Mesendoderm (in vitro differentiated cells): ENCODE measurements at places on chromosomes 16 and 17.

DNA sequence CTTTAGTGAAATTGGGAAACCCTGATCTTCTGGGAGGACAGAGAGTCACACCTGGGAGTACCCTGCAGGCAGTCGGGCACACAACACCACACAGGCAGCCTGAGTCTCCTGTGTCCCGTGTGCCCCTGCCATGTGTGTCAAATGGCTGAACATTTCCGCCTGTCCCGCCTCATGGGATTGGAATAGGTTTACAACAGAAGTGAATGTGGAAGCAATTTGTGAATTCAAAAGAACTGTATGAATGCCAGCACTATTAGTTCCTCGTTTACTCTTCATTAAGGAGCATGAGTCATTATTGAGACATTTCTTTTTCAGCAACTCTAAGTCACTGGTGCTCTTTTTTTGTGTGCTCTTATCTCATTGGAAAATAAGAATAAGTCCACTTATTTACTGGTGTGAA, 226.5 kb downstream of the PMP22 start:
- no peak overlapping the region for H3K4me3 ChIP-seq
- no peaks in the 10 kb centered on the region for H3K27me3 ChIP-seq
- no peaks in the 10 kb centered on the region for H3K4me1 ChIP-seq
- H3K36me3 ChIP-seq = no peaks in the 10 kb centered on the region

DNA sequence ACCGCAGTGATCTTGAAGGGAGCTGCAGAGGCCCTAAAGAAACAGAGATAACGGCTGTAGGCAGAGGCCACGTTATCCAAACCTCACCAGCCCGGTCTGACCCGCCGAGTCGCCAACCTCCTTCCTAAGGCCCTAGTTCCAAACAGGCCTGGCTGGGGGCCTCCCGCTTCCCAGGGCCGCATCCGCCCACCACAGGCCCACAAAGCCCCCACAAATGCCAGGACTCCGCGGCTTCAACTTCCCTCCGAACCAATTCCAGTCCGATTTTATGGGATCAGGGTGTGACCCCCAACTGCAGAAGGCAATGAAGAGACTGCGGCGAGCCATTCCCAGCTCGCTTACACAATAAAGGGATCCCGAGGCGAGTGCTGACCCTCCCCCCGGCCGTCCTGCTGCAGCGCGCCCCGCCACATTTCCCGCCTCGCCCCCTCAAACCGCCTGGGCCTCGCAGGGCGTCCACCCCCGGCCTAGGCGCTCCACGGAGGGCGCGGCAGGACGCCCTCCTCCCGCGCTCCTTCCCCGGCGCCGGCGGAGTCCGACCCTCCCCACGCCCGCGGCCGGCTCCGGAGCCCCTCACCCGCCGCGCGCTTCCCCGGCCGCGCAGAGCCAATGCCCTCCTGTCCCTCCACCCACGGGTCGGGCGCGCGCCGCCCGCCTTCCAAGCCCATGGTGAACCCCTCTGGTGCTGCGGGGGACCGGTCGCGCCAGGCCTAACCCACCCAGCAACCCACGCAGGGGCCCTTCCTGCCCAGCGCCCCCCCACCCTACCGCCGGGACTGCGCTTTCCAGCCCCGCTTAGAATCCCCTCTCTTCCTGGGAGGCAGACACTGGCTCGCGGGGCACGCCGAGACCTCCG, 926 bp downstream of the MYH10 start:
- DNase-seq = peak; percentile 81
- H3K36me3 ChIP-seq = no peaks in the 10 kb centered on the region
- H3K4me3 ChIP-seq = peak overlapping the region; percentile 95
- no peaks in the 10 kb centered on the region for H3K27me3 ChIP-seq
- peaks cover 12% of the 10 kb centered on the region for H3K4me1 ChIP-seq

- no peak overlapping the region for H3K27ac ChIP-seq
- no peaks in the 10 kb centered on the region for H3K36me3 ChIP-seq
- no peak for DNase-seq
- H3K4me3 ChIP-seq = no peak overlapping the region
- no peaks in the 10 kb centered on the region for H3K27me3 ChIP-seq
Measured at GRCh38 chr17:33205552-33205951, 87.5 kb downstream of the ASIC2 start.

GRCh38 chr16:71360378-71360777, 1.9 kb downstream of the CALB2 start:
- H3K27me3 ChIP-seq = no peaks in the 10 kb centered on the region
- no peaks in the 10 kb centered on the region for H3K36me3 ChIP-seq
- no peak overlapping the region for H3K4me3 ChIP-seq
- H3K4me1 ChIP-seq = no peaks in the 10 kb centered on the region

- no peak overlapping the region for H3K4me3 ChIP-seq
- peaks cover 12% of the 10 kb centered on the region for H3K4me1 ChIP-seq
- DNase-seq = no peak
- no peaks in the 10 kb centered on the region for H3K27me3 ChIP-seq
Measured at GRCh38 chr17:62703261-62703775, 75.8 kb downstream of the MRC2 start.

GRCh38 chr16:85304337-85304736, 192.1 kb upstream of the CIBAR2 start:
- no peak for DNase-seq
- no peaks in the 10 kb centered on the region for H3K4me1 ChIP-seq
- H3K4me3 ChIP-seq = no peak overlapping the region
- no peak overlapping the region for H3K27ac ChIP-seq

GRCh38 chr17:17856386-17856785, 19.6 kb upstream of the SREBF1 start:
- H3K4me1 ChIP-seq = no peaks in the 10 kb centered on the region
- no peak overlapping the region for H3K27ac ChIP-seq
- no peaks in the 10 kb centered on the region for H3K36me3 ChIP-seq

DNA sequence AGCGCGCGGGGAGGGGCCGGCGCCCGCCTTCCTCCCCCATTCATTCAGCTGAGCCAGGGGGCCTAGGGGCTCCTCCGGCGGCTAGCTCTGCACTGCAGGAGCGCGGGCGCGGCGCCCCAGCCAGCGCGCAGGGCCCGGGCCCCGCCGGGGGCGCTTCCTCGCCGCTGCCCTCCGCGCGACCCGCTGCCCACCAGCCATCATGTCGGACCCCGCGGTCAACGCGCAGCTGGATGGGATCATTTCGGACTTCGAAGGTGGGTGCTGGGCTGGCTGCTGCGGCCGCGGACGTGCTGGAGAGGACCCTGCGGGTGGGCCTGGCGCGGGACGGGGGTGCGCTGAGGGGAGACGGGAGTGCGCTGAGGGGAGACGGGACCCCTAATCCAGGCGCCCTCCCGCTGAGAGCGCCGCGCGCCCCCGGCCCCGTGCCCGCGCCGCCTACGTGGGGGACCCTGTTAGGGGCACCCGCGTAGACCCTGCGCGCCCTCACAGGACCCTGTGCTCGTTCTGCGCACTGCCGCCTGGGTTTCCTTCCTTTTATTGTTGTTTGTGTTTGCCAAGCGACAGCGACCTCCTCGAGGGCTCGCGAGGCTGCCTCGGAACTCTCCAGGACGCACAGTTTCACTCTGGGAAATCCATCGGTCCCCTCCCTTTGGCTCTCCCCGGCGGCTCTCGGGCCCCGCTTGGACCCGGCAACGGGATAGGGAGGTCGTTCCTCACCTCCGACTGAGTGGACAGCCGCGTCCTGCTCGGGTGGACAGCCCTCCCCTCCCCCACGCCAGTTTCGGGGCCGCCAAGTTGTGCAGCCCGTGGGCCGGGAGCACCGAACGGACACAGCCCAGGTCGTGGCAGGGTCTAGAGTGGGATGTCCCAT, 232.8 kb downstream of the SEC14L1 start:
- H3K36me3 ChIP-seq = no peaks in the 10 kb centered on the region
- no peaks in the 10 kb centered on the region for H3K27me3 ChIP-seq
- H3K4me3 ChIP-seq = peak overlapping the region; percentile 86
- DNase-seq = peak; percentile 87

GRCh38 chr17:49890077-49890821, 42.4 kb upstream of the TAC4 start:
- H3K27ac ChIP-seq = no peak overlapping the region
- no peak overlapping the region for H3K4me3 ChIP-seq

GRCh38 chr17:67891481-67892119, 66.3 kb downstream of the BPTF start:
- H3K4me1 ChIP-seq = no peaks in the 10 kb centered on the region
- peak; percentile 35 for DNase-seq
- H3K27ac ChIP-seq = no peak overlapping the region
- H3K4me3 ChIP-seq = no peak overlapping the region
- no peaks in the 10 kb centered on the region for H3K27me3 ChIP-seq

- H3K27ac ChIP-seq = no peak overlapping the region
- H3K4me1 ChIP-seq = no peaks in the 10 kb centered on the region
- no peak overlapping the region for H3K4me3 ChIP-seq
- peak; percentile 10 for DNase-seq
- H3K36me3 ChIP-seq = no peaks in the 10 kb centered on the region
- no peaks in the 10 kb centered on the region for H3K27me3 ChIP-seq
Measured at GRCh38 chr17:63232565-63233310, 213.4 kb downstream of the CYB561 start.

DNA sequence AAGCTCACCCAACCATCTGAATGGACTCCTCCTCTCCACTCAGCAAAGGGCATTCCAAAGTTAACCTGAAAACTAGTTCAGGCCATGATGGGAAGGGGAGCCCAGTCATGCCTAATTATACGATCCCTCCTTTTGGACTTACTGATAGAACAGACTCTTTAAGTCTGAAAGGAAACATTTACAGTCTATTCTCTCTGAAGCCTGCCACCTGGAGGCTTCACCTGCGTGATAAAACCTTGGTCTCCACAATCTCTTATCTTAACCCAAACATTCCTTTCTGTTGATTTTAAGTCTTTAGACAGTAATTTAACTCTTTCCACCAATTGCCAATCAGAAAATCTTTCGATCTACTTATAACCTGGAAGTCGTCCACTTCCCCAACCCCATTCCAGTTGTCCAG, 9.0 kb upstream of the MPP2 start:
- no peak for DNase-seq
- H3K4me1 ChIP-seq = peaks cover 3% of the 10 kb centered on the region
- no peaks in the 10 kb centered on the region for H3K36me3 ChIP-seq
- H3K4me3 ChIP-seq = no peak overlapping the region
- no peak overlapping the region for H3K27ac ChIP-seq

DNA sequence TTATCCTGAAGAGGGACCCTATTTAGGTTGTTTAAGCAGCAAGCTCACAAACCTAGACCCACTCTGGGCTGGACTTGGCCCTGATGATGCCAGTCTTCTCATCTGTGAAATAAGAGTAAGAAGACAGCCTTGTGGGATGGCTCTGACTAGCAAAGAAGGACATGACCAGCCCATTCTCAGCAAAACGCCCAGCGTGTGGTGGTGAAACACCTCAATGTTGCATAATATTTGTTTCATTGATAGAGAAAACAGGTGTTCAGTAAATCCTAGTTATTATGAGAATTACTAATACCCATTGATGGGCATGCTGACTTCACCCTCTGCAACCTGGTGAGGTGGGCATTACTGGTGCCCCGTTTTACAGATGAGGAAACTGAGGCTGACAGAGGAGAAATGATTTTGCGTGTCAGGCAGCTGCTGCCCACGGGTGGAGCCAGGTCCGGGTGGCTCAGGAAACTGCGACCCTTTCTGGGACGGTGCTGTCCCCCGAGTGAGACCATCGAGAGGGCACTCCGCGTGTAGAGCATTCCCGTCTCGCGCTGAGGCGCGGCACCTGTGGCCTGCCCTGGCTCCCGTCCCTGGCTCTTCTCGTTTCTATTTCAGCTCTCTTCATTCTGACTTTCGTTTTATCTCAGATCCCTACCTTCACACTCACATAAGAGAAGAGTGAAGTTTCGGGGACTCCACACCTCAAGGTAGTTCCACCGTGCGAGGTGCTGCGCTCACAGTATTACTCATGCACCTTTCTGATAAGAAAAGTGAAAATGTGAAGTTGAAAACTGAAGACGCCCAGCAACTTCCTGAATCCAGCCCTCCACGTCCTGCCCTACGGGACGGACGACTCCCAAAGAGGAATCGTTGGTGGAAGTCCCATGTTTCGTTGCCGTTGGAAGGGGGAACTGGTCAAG, 48.5 kb downstream of the IRF8 start:
- no peak for DNase-seq
- H3K36me3 ChIP-seq = no peaks in the 10 kb centered on the region
- H3K4me3 ChIP-seq = no peak overlapping the region

DNA sequence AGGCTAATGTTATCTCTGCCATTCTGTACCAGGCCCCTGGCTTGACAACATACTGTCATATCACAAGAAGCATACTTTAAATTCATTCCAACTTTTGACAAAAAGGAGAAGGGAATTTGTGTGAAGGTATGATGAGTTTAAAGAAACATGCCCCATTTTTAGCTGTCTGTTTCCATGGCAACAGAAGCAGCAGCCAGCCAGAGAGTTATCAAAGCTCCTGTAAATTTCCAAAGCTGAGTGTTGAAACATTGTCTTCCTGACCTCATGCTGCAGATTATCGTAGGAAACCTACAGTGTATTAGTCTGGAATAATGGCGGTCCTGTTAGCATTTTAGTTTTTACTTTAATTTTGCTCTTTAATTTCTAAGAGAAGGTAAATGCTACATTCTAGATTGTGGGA, 124.9 kb downstream of the MRTFB start:
- H3K4me3 ChIP-seq = no peak overlapping the region
- no peaks in the 10 kb centered on the region for H3K27me3 ChIP-seq
- DNase-seq = peak; percentile 13
- H3K36me3 ChIP-seq = no peaks in the 10 kb centered on the region
- no peaks in the 10 kb centered on the region for H3K4me1 ChIP-seq
- H3K27ac ChIP-seq = no peak overlapping the region

GRCh38 chr17:49439673-49440571, 25.2 kb upstream of the PHB1 start:
- no peaks in the 10 kb centered on the region for H3K27me3 ChIP-seq
- no peak overlapping the region for H3K4me3 ChIP-seq
- peaks cover 6% of the 10 kb centered on the region for H3K4me1 ChIP-seq
- H3K36me3 ChIP-seq = no peaks in the 10 kb centered on the region
- H3K27ac ChIP-seq = no peak overlapping the region

GRCh38 chr17:28147017-28147416, 104.5 kb downstream of the NLK start:
- H3K36me3 ChIP-seq = no peaks in the 10 kb centered on the region
- no peak for DNase-seq
- no peaks in the 10 kb centered on the region for H3K27me3 ChIP-seq
- no peak overlapping the region for H3K27ac ChIP-seq
- no peaks in the 10 kb centered on the region for H3K4me1 ChIP-seq

DNA sequence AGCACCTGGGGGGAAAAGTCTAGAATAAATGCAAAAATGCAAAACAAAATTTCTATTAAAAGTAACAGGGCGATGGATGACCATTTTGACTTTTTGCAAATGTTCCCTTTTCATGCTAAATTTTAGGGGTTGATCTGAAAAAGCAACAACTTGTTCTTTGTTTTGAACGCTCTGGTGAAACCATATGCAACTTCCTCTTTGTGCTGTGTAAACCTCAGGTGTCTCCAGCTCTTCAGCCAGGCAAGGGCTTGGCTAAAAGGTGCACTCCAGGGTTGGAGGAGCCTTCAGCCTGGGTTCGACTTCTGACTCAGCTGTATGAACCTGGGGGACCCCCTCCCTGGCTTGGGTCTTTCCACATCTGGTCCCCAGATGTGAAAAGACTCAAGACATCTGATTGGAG, 9.5 kb downstream of the IRF8 start:
- no peaks in the 10 kb centered on the region for H3K27me3 ChIP-seq
- H3K36me3 ChIP-seq = no peaks in the 10 kb centered on the region
- no peak overlapping the region for H3K4me3 ChIP-seq
